ENCODE measurements at places on chromosomes 3 and 15.

DNA sequence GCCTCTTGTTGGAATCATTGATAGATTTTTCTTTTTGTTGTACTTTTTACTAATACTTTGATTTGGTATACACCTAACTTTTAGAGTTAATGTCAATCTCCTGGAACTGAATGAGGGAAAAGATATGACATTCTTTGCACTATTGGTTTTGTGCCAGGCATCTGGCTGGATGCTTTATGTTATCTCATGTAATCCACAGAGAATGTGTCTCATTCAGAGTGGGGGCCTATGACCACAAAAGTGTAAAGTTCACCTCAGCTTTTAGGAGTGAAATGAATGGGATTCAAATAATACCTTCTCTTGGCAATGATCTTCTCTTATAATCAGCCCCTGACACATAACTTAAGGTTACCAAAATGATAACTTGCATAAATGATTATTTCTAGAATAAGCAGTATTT lies 329.1 kb upstream of the ROPN1 start:
- DNase-seq, result no peak

- no peak for DNase-seq
These were observed 12.7 kb downstream of the SPSB4 start for GRCh38 chr3:141063831-141064230.

DNA sequence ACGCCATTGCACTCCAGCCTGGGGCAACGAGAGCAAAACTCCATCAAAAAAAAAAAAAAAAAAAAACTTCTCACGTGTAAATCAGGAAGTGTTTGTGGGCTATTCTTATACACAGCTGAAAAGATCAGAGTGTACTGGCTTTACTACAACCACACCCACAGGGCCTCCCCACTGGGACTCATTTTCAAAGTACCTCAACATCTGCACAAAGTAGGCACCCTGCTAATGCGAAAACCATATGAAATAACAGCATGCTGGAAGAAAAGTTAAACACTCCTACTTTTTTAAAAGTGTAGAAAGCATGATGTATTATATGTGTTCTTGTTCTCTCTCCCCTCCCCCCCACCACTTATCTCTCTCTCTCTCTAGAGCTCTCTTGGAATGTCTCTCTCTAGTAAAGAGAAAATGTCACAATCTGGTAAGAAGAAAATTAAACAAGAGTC lies 11.1 kb downstream of the UACA start:
- no peak for DNase-seq

DNA sequence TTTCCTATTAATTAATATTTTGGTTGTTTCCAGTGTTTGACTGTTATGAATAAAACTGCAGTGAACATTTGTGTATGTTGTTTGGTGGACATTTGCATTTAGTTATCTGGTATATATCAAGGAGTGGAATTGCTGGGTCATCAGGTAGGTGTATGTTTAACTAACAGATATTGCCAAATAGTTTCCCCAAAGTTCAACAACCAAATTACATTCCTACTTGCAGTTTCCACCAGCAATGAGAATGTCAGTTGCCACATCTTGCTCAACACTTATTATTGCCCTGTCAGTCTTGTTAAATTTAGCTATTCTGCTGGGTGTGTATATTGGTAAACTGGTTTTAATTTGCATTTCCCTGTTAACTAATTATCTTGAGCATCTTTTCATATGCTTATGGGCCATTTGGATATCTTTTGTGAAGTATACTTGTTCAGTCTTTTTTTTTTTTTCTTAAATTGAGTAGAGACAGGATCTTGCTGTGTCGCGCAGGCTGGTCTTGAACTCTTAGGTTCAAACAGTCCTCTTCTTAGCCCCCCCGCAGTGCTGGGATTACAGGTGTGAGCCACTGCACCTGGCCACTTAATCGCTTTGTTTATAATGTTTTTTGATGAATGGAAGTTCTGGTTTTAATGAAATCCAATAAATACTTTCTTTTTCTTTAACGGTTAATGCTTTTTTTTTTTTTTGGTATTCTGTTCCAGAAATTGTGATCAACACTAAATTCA lies 7.9 kb downstream of the FEM1B start:
- DNase-seq, result no peak

DNA sequence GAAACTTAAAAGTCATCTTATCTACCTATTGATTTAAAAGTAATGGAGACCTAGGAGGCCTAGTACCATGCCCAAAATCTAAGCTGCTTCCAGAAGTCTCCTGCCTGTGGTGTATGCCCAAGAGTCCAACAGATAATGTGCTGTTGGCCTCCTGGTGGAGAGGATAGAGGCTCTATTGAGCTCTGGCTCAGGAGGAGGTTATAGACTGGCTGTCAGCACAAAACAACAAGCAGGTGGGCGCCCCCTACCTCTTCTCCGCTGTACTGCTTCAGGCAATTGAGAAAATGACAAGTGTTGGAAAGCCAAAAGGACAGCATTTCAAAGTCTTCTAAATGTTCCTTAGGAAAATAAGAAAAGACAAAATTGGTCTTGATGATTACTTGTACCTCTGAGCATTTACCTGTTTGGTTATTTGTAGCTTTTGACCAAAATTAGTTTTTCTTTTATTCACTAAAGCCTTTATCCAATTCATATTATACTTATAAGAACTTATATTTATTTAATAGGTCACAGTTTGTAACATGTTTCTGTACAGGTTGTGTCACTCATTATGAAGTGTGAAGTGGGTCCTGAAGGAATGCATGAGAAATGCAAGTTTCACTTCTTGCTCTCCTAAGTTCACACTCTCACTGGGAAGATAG lies 17.2 kb upstream of the GNB5 start:
- no peak for DNase-seq

- DNase-seq, result no peak
These were observed 60.1 kb downstream of the ATP10A start for GRCh38 chr15:25803036-25803435.

DNA sequence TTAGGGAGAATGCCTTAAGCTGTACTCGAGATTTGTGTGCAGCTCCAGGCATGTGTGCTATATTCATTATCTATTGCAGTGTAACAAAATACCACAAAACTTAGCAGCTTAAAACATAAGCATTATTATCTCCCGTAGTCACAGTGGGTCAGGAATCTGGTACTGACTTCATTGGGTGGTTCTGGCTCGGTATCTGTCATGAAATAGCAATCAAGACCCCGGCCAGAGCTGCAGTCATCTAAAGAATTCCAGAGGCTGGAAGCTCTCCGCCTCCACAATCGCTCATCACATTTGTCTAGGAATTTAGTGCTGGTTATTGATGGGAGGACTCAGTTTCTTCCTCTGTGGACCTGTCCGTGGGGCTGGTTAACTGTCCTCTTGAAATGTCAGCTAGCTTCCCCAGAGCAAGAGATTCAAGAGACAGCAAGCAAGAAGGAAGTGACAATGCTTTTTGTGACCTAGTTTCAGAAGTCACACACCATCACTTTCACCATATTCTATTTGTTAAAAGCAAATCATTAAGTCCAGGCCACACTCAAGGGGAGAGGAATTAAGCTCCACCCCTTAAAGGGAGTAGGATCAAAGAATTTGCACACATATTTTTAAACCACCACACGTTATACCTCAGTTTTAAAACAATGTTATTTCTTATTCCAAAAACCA lies 76.1 kb downstream of the TOP2B start:
- DNase-seq, result no peak

DNA sequence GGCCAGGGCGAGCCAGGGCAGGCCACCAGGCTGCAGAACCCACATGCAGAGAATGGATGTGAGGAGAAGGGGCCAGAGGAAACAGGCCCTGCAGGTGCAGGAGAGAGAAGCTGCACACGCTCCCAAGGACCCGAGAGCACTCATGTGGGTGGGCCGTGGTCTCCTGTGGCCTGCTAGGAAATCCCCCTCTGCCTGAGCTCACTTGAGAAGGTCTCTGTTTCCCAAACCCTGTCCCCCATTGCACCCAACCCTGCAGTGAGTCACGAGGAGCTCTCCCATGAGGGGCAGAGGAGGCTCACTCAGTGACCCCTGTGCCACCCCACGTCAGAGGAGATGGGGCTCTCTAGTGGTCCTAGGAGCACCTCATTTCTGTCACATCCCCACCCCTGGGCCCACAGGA lies 111.1 kb downstream of the KLF13 start:
- DNase-seq, result no peak

DNA sequence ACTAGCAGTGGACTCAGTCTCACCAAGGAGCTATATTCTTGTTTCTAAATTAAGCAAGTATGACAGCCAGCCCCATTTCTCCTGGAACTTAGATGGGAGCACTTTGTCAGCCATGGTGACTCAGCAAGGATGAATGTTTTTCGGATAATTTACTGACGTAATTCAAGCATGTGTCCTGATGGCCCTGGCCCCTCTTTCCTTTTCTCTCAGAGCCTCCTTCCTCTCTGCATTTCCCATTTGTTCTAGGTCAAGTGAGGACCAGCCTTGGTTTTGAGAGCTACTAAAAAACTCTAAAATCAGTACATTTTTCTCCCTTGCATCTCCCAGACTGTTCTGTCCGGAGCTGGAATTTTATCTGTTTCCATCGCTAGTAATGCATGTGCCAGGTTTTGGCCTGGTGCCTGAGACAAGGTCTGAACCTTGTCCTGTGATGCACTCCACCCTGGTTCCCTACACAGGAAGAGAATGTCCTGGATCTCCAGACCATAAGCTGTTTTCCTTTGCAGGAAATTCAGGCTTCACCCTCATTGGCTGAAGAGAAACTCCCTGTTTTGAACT lies 256.6 kb upstream of the ROPN1 start:
- DNase-seq, result no peak

GRCh38 chr3:43770426-43771103 lies 79.8 kb downstream of the ABHD5 start:
- no peak for DNase-seq

GRCh38 chr3:14810070-14810791 lies 8.5 kb upstream of the FGD5 start:
- no peak for DNase-seq

DNA sequence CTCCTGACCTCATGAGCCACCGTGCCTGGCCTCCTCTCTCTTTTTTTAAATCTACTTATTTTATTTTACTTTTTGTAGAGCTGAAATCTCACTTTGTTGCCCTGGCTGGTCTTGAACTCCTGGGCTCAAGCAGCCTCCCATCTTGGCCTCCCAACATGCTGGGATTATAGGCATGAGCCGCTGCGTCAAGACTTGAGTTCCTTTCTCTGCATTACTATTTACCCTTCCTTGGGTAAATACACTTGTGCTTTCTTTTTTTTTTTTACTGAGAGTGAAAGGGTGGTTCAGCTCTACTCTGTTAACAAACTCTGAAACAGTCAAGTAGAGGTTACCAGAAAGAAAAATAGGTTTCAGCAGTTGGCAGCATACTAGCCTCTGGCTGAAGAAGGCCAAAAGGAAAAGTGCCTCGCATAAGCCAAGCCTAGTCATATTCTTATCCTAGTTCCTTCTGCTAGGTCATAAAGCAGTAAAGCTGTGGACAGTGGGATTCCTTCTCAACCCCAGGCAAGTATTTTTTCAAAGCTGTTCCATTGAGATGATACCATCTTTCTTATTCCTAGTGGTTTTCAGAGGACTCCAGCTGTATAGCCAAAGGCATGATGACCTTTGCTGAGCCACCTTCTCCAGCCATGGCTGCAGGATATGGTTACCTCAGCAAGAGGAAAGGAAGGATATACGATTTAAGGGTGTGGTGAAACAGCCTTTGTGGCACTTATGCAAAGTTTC lies 135.1 kb downstream of the RBPMS2 start:
- DNase-seq, result no peak

- no peak for DNase-seq
These were observed 60.5 kb downstream of the GLDN start for GRCh38 chr15:51401872-51402517.

DNA sequence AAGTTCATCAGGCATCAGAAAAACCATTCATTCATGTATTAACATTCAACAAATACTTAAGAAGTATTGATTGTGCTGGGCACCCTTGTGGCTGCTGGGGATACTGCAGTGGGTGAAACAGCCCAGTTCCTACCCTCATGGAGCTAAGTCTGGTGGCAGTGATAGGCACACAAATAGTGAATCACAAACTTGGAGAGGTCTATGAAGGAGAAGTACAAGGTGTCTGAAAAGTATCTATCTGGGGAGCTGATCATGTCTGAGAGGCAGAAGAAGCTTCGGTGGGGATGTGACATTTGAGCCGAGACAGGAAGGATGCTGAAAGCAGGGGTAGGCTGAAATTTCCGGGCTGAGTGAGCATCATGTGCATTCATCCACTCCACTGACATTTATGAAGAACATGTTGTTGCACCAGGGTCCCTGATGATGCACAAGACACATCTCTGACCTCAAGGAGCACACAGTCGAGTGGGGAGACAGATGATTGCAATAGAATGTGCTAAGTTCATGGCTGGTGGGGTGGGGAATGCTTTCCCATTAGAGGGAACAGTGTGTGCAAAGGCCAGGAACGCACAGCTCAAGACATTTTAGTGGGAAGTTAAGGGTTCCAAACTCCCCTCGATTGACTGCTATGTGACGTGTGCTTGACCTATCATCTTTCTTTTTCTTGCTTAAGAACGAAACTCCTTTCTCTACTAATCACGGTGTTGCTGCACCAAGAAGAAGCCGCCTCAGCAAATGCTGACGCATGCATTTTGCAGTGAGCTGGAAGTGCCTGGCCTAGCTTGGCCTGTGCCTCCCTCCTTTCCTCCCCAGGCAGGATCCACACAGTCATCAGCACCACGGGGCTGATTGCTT lies 309.1 kb upstream of the ICE2 start:
- no peak for DNase-seq

GRCh38 chr3:111846717-111847116 lies 12.3 kb upstream of the PHLDB2 start:
- no peak for DNase-seq

GRCh38 chr15:55627730-55628368 lies 39.7 kb upstream of the PYGO1 start:
- DNase-seq, result no peak

- no peak for DNase-seq
These were observed 279.7 kb downstream of the XXYLT1 start for GRCh38 chr3:194991338-194991654.

- DNase-seq, result no peak
These were observed 29.5 kb downstream of the GALNT15 start for GRCh38 chr3:16203671-16204629.

- no peak for DNase-seq
These were observed 77.7 kb upstream of the ROBO1 start for GRCh38 chr3:79845546-79845945.

DNA sequence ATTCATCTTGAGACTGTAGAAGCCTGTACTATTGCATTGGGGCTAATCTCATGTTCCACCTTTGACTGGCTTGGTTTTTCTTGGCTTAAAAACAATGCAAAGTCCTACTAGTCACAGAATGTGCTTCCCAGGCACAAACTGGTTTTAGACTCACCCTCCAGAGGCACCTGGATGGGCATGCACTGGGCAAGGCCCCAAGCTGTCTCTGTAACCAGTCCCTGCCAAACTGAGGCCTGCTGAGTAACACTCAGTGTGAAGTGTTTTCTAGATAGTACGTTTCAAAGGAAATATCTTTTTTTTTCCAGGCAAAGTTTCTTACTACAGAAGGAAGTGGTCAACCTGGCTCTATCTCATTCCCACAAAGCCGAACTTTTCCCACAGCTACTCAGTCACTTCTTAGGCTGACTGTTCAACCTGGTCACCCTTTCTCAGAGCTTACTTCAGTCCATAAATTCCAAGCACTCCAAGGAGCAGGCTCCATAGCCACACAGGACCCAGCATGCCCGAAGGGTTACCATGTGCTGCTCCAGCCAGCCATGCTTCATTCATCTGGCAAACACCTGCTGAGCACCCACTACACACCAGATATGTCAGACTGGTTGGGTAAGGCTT lies 57.4 kb downstream of the NPTN start:
- no peak for DNase-seq
